ENCODE measurements at places on chromosomes 1 and 21.

GRCh38 chr1:64166629-64167028 lies 36.8 kb upstream of the UBE2U start:
- DNase-seq, result no peak

DNA sequence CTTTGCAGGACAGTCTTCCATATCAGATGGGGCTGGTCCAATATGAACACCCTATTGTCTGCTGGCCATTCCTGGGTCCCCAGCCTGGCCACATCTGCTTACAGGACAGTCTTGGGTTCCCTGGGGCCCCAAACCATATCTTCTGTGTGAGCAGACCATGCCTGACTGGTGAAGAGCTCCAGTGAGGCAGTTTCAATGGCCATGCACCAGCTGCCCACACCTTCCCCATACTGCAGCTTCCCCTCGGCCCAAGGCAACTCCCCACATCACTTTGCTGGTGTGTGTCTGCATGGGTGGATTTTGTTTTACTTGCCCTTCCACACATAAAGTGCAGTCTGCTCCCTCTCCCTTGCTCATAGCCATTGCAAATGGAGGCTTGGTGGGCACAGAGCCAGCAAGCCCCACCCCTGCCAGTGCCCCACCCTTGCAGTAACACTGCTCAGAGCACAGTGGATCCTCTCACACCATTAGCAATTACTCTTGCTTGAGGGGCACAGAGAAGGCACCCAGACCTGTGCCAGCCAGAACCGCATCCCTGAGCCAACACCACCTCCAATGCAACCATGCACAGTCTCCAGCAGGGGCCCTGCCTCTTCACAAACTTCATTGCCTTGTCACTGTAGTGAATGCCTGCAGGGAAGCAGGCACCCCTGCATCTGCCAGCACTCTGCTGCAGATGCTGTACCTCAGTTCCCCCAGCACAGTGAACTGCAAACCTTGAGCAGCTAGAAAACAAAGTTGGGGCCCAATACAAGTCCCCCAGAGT lies 474.5 kb upstream of the BEND5 start:
- DNase-seq, result no peak

- DNase-seq, result no peak
Measured at GRCh38 chr21:17089091-17089491, 423.8 kb upstream of the CXADR start.

DNA sequence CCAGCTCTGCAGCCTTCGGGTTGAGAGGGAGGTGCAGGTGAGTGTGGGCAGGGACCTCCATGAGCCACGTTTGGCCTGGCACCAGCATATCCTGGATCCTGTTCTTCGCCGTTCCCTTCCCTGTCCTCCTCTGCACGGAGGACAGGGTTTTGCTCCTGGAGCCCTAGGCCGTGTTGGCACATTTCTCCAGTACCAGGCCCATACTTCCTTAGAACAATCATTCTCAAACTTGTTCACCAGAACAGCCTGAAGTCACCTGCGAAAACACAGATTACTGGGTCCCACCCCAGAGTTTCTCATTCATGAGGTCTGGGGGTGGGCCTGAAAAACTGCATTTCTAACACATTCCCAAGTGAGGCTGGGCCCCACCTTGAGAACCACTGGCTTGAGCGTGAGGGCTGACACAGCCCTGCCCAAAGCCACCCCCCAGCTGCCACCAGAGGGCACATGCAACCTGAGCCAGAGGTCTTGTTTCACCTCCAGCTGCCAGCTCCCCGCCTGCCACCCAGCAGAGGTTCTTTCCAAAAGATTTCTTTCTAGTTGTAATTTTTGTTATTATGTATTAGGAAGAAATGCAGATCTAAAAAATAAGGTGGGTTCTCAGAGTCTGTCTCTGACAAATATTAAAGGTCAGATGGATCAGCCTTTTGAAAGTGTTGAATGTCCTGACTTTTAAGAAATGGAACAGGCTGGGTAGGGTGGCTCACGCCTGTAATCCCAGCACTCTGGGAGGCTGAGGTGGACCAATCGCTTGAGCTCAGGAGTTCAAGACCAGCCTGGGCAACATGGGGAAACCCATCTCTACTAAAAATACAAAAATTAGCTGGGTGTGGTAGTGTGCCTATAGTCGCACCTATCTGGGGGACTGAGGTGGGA lies 39.6 kb upstream of the LDLRAP1 start:
- no peak for DNase-seq

Data from activated naive CD4-positive, alpha-beta T cell (primary cell).